BJ (cell line): ENCODE measurements at places on chromosomes 2 and 18. TPM values are rescaled to one million over a fixed set of nuclear protein-coding genes. Genes with fewer than 3 reads are reported as not detected.

- no peak for DNase-seq
Observed at GRCh38 chr2:174028935-174029334, 63.8 kb upstream of the SP3 start.

CRYGC gene
- polyA plus RNA-seq = not detected in 2 replicates

IL36A gene
- polyA plus RNA-seq = not detected in 2 replicates

NCKAP5 gene
- polyA plus RNA-seq = 2.1 and 2.5 TPM in 2 replicates
